HFF-Myc (cell line): ENCODE measurements at places on chromosomes 3 and 15.

GRCh38 chr3:15286022-15286421, 46.4 kb downstream of the SH3BP5 start:
- no peak for DNase-seq

GRCh38 chr15:64072812-64073211, 20.8 kb downstream of the CIAO2A start:
- DNase-seq: no peak

DNA sequence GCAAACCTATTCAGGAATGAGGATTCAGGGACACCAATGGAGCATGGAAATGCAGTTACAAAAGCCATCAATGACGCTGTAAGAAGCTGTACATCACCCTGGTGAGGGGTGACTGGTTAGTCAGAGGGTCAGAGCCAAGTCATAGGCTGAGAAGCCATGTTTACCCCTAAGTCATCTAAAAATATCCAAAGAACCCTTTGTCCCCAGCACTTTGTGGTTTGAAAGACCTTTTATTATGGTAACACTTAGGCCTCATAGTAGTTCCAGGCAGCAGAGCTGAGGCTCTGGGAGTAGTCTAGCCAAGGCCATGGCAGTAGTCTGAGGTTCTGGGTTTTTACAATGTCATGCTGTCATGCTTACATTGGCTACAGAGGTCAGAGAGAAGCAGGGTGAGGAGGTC, 131.2 kb downstream of the CTNNB1 start:
- no peak for DNase-seq

DNA sequence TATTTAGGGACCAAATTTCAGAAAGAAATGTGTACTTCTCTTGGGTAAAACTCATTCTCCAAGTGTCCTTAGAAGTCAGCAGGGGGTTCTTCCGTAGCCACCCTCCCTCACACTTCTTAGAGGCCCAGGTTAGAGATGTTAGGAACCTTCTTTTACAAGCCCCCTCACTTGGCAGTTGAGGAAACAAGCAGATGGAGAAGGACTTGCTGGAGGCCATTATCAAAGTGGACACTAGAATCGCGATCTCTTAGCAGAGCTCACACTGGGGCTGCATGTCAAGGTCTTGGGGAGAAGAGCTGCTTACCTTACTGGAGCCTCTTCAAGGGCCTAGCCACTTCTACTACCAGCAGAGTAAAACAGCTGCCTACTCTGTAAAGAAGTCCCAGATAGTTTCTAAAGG, 69.4 kb upstream of the POLG start:
- no peak for DNase-seq

- peak; percentile 67 for DNase-seq
Measured at GRCh38 chr15:38758043-38758442, 193.4 kb upstream of the RASGRP1 start.

DNA sequence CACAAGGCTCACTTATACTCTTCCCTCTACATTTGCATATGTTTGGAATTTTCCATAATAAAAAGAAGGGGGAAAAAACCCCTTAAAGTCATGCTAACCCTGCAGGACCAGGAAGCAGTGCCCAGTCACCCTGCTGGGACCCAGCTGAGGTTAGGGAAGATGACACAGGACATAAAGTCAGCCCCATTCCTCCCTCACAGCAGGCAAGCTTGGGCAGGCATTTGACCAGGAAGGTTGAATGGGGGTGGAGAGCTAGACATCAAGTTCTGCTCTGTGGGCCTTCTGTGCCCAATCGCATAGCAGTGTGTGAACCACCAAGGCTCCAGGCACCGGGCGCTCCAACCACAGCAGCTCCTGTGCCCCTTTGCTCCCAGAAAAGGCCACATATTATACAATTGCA, 7.1 kb upstream of the HDAC11 start:
- no peak for DNase-seq

DNA sequence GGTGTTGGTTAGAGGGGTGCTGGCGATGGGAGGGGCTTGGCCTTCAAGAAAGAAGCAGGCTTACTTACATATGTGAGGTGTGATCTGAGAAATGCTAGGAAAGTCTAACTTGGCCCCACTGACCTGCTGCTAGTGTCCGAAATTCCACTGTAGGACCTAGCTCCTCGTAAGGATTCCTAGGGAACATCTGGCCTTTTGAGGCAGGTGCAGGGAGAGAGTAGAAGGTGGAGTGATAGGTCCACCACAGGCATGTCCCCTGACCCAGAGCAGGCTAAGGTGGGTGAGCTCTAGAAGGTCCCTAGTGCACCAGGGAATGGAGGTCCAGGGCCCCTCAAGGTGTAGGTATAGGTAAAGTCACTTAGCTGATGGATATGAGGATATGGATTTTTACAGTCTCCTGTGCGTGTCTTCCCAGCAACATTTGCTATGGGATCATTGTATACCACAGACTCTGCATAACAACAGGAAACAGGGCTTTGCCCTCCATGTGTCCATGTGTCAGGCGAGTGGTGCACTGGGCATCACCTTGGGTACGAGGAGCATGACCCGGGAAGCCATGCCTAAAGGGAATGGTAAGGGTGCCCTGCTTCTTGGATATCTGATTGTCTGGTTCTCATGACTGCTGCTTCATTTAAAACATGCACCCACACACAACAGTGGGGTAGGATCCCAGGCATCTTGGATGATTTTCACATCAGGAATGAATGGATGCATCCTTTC, 32.6 kb downstream of the POMGNT2 start:
- DNase-seq: no peak

DNA sequence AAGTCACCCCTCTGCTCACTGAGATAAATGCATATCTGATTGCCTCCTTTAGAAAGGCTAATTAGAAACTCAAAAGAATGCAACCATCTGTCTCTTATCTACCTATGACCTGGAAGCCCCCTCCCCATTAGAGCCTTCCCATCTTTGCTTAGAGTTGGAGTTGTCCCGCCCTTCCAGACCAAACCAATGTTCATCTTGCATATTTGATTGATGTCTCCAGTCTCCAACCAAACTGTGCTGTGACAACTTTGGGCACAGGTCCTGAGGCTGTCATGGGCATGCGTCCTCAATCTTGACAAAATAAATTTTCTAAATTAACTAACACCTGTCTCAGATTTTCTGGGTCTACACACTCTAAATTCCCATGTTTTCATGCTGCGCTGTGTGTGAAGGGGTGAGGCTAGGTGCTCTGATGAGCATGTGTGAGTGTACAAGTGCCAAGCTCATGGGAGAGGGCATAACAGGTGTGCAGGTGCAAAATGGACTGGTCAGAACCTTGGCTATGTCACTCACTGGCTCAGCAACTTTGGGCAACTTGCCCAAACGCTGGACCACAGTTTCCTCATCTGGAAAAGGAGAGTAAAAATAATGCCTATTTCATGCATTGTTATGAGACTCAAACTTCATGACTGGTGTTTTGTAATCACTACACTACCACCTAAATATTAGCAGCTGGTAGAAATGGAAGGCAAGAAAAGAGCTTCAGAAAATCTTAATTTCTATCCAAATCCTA, 7.2 kb downstream of the DAPK2 start:
- DNase-seq: no peak

DNA sequence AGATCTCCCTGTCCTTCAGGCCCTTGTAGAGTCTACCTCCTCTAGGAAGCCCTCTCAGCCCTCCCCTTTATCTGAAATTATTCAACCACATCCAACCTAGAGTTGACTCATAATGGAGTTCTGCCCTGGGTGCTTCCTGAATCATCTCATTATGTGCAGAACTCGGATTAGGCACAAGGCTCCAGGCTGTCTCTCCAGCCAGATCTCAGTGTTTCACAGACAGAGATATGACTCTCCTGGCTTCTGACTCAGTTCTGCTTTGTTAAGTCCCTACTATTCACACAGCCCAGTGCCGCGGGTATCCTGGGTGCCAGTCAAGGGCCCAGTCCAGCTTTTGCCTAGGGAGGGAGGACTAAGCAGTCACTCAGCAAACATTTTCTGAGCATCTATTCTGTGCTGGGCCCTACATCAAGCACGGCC, 9.3 kb downstream of the STRA6 start:
- DNase-seq: no peak

DNA sequence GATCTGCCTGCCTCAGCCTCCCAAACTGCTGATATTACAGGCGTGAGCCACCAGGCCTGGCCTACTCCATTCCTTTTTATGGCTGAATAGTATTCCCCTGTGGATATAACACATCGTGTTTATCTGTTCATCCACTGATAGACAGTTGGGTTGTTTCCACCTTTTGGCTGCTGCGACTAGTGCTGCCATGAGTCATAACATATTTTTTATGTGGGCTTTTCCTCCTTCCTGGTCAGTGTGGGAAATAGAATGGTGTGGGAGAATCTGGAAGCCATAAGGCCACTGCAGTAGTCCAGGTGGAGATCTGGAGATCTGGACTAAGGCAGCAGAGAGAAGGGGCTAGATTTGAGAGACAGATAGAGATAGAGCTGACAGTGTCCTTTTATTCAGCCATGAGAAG, 16.2 kb downstream of the LCMT2 start:
- DNase-seq: no peak

- DNase-seq: no peak
Measured at GRCh38 chr3:172869784-172870518, 119.4 kb downstream of the ECT2 start.

DNA sequence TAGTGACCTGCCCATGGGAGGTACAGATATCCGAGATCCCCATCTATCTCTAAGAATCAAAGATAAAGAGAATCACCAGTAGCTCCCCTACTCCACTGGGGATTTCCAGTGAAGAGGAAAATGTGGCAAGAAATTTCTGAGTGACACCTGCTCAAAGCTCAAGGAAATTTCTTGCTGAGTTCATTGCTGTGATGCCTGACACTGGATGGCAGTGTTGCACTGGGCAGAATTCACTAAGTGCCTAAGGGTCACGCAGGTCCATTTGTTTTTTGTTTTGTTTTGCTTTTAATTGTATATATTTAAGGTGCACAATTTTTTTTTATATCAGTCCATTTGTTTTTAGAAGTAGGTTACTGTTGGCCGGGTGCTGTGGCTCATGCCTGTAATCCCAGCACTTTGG, 109.5 kb upstream of the KCNAB1 start:
- DNase-seq: no peak

GRCh38 chr3:188174317-188175044, 20.5 kb downstream of the LPP start:
- DNase-seq: no peak

GRCh38 chr15:81728726-81729125, 317.1 kb downstream of the MEX3B start:
- DNase-seq: no peak

- no peak for DNase-seq
Measured at GRCh38 chr3:163129287-163129686, 1632.7 kb downstream of the OTOL1 start.

DNA sequence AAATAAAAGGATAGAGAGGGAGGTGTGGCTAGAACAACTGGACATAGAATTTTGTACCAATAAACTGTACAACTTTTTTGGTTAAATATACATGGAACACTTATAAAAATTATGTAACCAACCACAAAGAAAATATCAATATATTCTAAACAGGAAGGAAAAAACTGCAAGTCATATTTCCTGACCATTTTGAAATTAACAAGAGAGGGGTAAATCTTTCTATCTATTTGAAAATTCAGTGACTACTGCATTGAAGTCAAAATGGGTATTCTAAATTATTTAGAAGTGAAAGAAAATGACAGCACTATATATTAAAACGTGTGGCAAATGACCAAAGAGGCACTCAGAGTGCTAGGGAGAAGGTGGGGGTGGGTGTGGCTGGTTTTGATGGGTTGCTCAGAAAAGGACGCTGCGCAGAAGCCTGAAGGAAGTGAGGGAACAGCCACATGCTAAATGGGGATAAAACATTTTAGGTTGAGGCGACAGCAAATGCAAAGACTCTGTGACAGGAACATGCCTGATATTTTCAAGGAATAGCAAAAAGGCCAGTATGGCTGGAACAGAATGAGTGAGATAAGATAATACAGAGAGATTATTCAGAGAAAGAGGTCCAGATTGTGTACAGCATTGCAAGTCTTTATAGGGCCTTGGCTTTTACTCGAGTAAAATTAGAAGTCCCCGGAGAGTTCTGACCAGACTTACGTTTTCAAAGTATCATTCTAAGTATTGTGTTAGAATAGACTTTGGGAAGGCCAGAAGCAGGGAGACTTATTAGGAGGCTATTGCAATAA, 41.1 kb downstream of the ERICH6 start:
- no peak for DNase-seq

DNA sequence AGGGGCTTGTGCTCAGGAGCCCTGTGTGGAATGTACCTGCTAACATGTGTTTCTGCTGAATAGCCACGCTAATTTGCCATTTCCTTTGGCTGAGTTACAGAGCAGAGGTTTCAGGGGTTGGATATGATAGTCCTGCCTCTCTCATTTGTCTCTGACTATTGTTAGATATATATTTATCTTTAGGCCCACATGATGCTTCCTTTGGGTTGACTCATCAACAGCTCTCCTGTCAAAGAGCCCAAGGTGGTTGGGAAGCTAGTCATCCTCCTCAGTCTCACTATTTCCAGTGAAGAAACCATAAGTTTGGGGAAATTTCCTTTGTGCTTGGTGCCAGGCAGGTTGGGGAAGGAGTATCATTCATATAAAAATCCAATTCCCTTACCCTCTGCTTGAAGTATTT, 1194.6 kb downstream of the ZPLD1 start:
- no peak for DNase-seq

DNA sequence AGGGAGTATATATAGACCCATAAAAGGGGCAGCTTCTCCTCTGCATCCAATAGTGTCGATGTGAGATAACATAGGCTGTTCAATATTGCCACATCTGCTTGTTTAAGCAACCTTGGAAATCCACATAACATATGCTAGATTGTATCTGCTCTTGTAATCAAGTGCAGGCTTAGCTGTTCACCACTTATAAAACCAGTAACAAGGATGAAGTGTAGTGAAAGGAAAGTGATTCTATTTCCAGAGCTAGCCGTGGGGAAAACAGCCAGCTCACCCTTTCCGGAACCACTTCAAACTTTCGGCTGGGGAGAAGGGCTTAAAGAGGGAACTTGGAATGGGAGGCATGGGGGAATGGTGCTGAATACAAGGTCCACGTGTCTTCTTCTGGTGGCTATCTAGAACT, 204.0 kb downstream of the TAFA4 start:
- no peak for DNase-seq

DNA sequence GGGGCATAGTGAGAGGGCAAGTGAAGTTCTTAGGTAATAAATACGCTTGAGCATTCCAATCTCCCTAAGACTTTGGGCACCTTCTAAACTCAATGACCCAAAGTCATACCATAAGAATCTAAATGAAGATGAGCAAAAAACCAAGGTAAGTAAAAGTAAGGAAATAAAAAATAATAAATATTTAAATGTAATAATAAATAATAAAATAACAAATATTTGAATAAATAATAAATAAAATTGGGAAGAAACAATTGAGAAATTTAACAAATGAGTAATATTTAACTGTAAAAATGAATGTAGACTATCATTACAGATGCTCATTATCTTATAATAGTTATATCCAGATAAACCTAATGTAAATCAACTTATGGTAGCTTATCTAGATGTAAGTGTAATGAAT, 391.7 kb downstream of the WDR72 start:
- DNase-seq: no peak
